ENCODE measurements at places on chromosomes 11 and 22. TPM values are rescaled to one million over a fixed set of nuclear protein-coding genes. Genes with fewer than 3 reads are reported as not detected.

The DDX25 gene
- total RNA-seq = not detected

The OR56B1 gene
- total RNA-seq = not detected

- H3K27me3 ChIP-seq = no peaks in the 10 kb centered on the region
These were observed 61.2 kb upstream of the ARHGAP20 start for GRCh38 chr11:110773442-110773841.

- H3K4me1 ChIP-seq = peaks cover 5% of the 10 kb centered on the region
- no peak overlapping the region for H3K27ac ChIP-seq
- peaks cover 6% of the 10 kb centered on the region for H3K36me3 ChIP-seq
These were observed 814 bp upstream of the NARS2 start for GRCh38 chr11:78575478-78575877.

DNA sequence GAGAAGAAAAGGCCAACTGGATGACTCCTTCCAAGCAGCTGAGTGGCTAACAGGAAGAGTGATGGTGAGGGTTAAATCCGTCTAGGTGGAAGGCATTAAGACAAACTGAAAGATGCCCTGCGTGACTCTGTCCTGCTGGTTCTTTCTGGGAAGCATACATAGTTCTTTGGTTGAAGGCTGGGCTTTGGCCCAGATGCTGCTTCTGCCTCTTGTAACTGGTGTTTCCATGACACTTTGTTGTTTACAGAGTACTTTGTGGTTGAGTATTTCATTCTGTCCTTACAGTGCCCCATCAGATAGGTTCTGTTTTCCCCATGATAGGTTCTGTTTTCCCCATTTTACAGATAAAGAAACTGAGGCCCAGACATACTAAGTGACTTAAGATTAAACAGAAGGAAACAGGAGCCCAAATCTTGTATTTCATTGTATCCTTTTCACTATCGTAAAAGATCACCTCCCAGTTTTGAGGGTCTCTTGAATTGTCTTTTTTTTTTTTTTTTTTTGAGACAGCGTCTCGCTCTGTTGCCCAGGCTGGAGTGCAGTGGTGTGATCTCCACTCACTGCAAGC lies 124.3 kb upstream of the RASSF10 start:
- no peak overlapping the region for H3K4me3 ChIP-seq
- H3K4me1 ChIP-seq = peaks cover 12% of the 10 kb centered on the region
- no peaks in the 10 kb centered on the region for H3K27me3 ChIP-seq
- DNase-seq = no peak

GRCh38 chr11:1405186-1406020 lies 15.7 kb downstream of the BRSK2 start:
- no peaks in the 10 kb centered on the region for H3K4me1 ChIP-seq
- no peak overlapping the region for H3K4me3 ChIP-seq
- no peak overlapping the region for H3K27ac ChIP-seq
- H3K36me3 ChIP-seq = no peaks in the 10 kb centered on the region
- H3K27me3 ChIP-seq = no peaks in the 10 kb centered on the region

GRCh38 chr11:72807021-72807693 lies 7.1 kb upstream of the ATG16L2 start:
- H3K36me3 ChIP-seq = peaks cover 28% of the 10 kb centered on the region
- no peak overlapping the region for H3K4me3 ChIP-seq
- no peaks in the 10 kb centered on the region for H3K27me3 ChIP-seq
- no peak overlapping the region for H3K27ac ChIP-seq

The OR52A1 gene
- not detected for total RNA-seq

The EFCAB6 gene
- 0.93 TPM for total RNA-seq

The OR2AT4 gene
- total RNA-seq = not detected

The DCHS1 gene
- 0.19 TPM for total RNA-seq

DNA sequence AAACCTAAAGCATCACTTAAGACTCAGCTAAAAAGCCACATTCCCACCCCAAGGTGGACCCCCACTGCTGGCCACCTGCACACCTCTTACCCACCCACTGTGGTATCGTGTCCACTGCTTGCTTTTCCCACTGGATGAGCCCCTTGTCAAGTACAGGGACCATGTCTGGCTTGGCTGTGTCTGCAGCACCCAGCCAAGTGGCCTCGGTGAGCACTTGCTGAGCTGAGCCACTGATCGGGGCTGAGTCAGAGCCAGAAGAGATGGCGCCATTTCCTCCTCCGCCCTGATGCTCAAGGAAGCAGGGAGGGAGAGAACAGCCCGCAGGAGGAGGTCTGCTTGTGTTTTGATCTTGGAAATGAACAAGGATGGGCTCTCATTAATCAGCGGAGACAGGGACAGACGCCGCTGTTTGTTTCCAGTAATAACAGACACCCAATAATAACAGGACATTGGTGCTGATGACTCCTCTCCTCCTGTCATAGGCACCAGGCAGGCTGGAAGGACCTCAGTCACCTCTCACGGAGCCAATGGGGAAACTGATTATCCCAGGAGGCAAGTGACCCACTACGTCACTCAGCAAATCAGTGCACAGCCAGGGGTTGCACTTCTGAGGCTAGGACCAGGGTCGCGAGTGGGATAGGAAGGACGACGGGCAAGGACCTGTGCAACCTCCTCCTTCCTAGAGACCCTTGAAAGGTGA lies 85.2 kb upstream of the RTL6 start:
- no peak overlapping the region for H3K4me3 ChIP-seq
- peaks cover 11% of the 10 kb centered on the region for H3K4me1 ChIP-seq
- DNase-seq = peak; percentile 33

DNA sequence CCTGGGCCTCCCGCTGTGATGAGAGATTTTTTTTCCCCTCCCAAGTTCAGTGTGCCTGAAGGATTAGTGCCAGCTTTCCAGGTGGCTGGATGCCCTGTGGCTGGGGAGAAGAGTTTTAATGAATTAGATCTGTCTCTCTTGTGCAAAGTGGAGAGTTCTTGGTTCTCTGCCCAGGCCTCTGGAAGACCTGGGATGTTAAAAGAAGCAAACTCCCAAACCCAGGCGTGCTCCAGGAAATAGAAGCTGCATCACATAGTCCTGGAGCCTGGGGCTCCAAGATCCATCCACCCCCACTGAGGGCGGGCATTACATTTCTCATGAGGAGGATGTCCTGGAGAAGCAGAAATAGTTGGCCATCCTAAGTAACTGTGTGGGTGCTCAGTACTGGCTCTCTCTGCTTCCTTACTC lies 30.6 kb downstream of the SDHAF2 start:
- no peaks in the 10 kb centered on the region for H3K27me3 ChIP-seq
- no peak for DNase-seq
- H3K36me3 ChIP-seq = peaks cover 14% of the 10 kb centered on the region

The SCGB2A2 gene
- total RNA-seq = not detected

The ZNF215 gene
- 9.2 TPM for total RNA-seq

The TYR gene
- not detected for total RNA-seq

The TMEM191B gene
- not detected for total RNA-seq

DNA sequence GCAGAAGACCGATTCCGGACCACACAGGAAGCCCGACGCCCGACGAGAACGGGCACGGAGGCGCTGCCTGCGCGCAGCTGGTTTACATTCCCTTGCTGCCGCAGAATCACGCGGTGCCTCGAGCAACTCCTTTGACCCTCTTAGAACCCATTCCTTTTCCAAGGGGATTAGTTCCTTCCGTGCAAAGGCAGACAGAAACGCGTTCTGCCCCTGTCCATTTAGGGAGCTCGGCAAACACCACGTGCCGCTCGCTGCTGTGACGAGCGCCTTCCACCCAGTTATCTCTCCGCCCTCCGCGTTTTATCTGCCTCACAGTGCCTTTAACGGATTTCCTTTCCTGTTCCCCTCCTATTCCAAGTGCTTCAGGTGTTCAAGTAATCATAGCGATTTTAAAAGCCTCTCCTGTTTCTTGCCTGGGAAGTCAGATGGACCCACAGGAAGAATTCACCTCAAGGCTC lies 24.1 kb upstream of the MICAL3 start:
- H3K36me3 ChIP-seq = no peaks in the 10 kb centered on the region
- no peak for DNase-seq
- H3K4me1 ChIP-seq = no peaks in the 10 kb centered on the region
- H3K27ac ChIP-seq = no peak overlapping the region
- H3K27me3 ChIP-seq = no peaks in the 10 kb centered on the region

- no peak overlapping the region for H3K27ac ChIP-seq
- DNase-seq = no peak
- H3K27me3 ChIP-seq = no peaks in the 10 kb centered on the region
- no peaks in the 10 kb centered on the region for H3K4me1 ChIP-seq
- H3K36me3 ChIP-seq = no peaks in the 10 kb centered on the region
These were observed 372.1 kb downstream of the FAT3 start for GRCh38 chr11:92596596-92597317.

The OR51B4 gene
- total RNA-seq = not detected

GRCh38 chr22:42831712-42832111 lies 25.4 kb downstream of the ARFGAP3 start:
- H3K27ac ChIP-seq = no peak overlapping the region
- H3K27me3 ChIP-seq = no peaks in the 10 kb centered on the region
- DNase-seq = no peak

GRCh38 chr11:111352935-111353710 lies 26.0 kb downstream of the POU2AF1 start:
- peaks cover 40% of the 10 kb centered on the region for H3K27me3 ChIP-seq
- H3K4me1 ChIP-seq = no peaks in the 10 kb centered on the region
- H3K36me3 ChIP-seq = no peaks in the 10 kb centered on the region
- no peak overlapping the region for H3K4me3 ChIP-seq

The KDM4E gene
- not detected for total RNA-seq

DNA sequence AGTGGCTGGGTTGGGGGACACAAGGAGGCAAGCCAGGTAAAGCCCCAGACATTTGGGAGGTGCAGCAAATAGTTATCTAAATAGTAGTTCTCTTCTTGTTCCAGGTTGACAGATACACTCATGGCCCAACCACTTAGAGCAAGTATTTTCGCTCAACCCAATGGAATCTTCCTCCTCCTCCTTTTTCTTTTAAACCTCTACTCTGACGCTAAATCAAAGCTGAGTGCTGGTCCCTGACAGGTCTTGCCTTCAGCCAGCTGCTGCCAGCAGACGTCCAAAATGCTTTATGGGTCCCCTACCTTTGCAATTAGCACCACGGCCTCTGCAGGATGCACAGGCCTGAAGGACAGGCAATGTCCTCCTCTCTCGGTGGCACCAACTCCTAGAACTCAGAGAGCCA lies 558.5 kb downstream of the MIAT start:
- peaks cover 6% of the 10 kb centered on the region for H3K36me3 ChIP-seq
- peaks cover 33% of the 10 kb centered on the region for H3K4me1 ChIP-seq
- H3K27me3 ChIP-seq = no peaks in the 10 kb centered on the region
- H3K27ac ChIP-seq = no peak overlapping the region

DNA sequence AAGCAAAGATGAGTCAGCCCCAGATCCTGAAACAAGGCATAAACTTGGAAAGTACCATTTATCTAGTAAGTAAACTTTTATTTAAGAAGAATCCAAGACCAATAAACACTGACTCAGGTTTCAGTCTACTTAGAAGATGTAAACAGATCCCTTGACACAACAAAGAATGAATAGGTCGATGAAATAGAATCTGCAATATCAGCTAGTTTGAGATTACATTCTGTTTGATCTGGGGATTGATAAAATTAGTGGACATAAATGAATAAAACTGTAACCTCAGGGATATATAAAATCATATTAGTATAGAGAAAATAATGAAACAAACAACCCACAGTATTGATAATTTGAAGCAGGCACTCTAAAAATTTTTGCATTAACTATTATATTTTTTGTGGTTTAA lies 708.9 kb downstream of the FAM181B start:
- H3K4me1 ChIP-seq = no peaks in the 10 kb centered on the region
- no peak overlapping the region for H3K4me3 ChIP-seq
- no peak for DNase-seq
- H3K36me3 ChIP-seq = no peaks in the 10 kb centered on the region
- H3K27me3 ChIP-seq = peaks cover 31% of the 10 kb centered on the region

The TNNT3 gene
- total RNA-seq = not detected

The ST13 gene
- total RNA-seq = 191 TPM

GRCh38 chr11:7977232-7977917 lies 9.8 kb upstream of the EIF3F start:
- H3K4me1 ChIP-seq = peaks cover 23% of the 10 kb centered on the region
- no peak overlapping the region for H3K4me3 ChIP-seq
- peak overlapping the region; percentile 79 for H3K27ac ChIP-seq

GRCh38 chr11:68297812-68298658 lies 14.4 kb upstream of the LRP5 start:
- no peaks in the 10 kb centered on the region for H3K27me3 ChIP-seq
- H3K4me3 ChIP-seq = no peak overlapping the region
- no peak overlapping the region for H3K27ac ChIP-seq
- H3K4me1 ChIP-seq = peaks cover 13% of the 10 kb centered on the region
- peak; percentile 71 for DNase-seq
- no peaks in the 10 kb centered on the region for H3K36me3 ChIP-seq

DNA sequence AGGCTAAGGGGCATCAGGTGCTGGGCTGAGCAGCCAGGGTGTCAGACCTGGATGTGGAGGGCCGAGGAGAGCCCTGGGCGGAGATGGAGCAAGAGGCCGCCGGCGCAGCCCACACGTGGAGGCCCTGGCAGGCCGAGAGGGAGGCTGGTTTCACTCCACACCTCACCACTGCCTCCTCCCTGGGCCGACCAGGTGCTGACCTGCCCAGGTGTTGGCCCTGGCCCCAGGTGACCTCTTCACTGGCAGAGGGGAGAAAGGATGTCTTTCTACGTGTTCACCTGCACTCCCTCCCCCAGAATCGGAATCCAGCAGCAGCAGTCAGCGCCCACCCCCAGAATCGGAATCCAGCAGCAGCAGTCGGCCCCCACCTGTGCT lies 781 bp downstream of the ANO9 start:
- DNase-seq = no peak
- no peaks in the 10 kb centered on the region for H3K4me1 ChIP-seq
- no peaks in the 10 kb centered on the region for H3K36me3 ChIP-seq
- H3K27me3 ChIP-seq = no peaks in the 10 kb centered on the region
- H3K4me3 ChIP-seq = peak overlapping the region; percentile 34

- no peaks in the 10 kb centered on the region for H3K27me3 ChIP-seq
- H3K4me1 ChIP-seq = peaks cover 34% of the 10 kb centered on the region
- no peak overlapping the region for H3K27ac ChIP-seq
These were observed 906.9 kb upstream of the RAG2 start for GRCh38 chr11:37504921-37505320.

GRCh38 chr11:106473089-106473722 lies 395.7 kb downstream of the AASDHPPT start:
- peak; percentile 46 for DNase-seq
- H3K27ac ChIP-seq = no peak overlapping the region
- H3K36me3 ChIP-seq = no peaks in the 10 kb centered on the region
- no peak overlapping the region for H3K4me3 ChIP-seq
- H3K4me1 ChIP-seq = peaks cover 5% of the 10 kb centered on the region

The OSBP gene
- 76.1 TPM for total RNA-seq

GRCh38 chr11:115705200-115705599 lies 201.0 kb upstream of the CADM1 start:
- H3K36me3 ChIP-seq = no peaks in the 10 kb centered on the region
- H3K4me1 ChIP-seq = no peaks in the 10 kb centered on the region
- no peaks in the 10 kb centered on the region for H3K27me3 ChIP-seq
- H3K27ac ChIP-seq = no peak overlapping the region
- H3K4me3 ChIP-seq = no peak overlapping the region
- no peak for DNase-seq

- no peaks in the 10 kb centered on the region for H3K36me3 ChIP-seq
- no peak overlapping the region for H3K27ac ChIP-seq
- no peak overlapping the region for H3K4me3 ChIP-seq
- no peak for DNase-seq
- H3K4me1 ChIP-seq = peaks cover 3% of the 10 kb centered on the region
These were observed 69.1 kb upstream of the OR5AN1 start for GRCh38 chr11:59289356-59290181.

The ANO1 gene
- not detected for total RNA-seq

GRCh38 chr11:96260532-96260931 lies 82.5 kb downstream of the MAML2 start:
- peaks cover 6% of the 10 kb centered on the region for H3K36me3 ChIP-seq
- DNase-seq = no peak
- H3K27me3 ChIP-seq = no peaks in the 10 kb centered on the region
- H3K27ac ChIP-seq = peak overlapping the region; percentile 77
- no peak overlapping the region for H3K4me3 ChIP-seq

- DNase-seq = no peak
- no peak overlapping the region for H3K4me3 ChIP-seq
- H3K36me3 ChIP-seq = no peaks in the 10 kb centered on the region
- no peak overlapping the region for H3K27ac ChIP-seq
These were observed 75.9 kb downstream of the NECTIN1 start for GRCh38 chr11:119652907-119653659.

Measured in MCF 10A (cell line).